ENCODE measurements at places on chromosomes 6 and 20.

DNA sequence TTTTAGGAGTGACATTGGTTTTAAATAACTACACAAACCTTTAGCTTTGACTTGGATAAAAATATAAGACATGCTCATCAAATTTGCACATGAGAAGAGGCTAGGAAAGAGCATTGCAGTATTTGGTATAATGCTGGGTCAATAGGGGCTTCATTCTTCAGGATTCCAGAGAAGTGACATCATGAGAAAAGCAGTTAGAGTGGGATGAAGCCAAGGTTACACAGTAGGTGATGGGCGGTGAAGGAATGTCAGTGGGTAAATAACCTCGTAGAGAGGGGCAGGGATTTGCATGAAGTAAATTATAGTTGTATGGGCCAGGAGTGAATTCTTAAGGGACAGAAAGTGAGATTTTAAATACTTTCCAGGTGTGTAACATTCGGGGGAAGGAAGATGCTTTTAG lies 216.2 kb downstream of the RFPL4B start:
- no peak for DNase-seq

DNA sequence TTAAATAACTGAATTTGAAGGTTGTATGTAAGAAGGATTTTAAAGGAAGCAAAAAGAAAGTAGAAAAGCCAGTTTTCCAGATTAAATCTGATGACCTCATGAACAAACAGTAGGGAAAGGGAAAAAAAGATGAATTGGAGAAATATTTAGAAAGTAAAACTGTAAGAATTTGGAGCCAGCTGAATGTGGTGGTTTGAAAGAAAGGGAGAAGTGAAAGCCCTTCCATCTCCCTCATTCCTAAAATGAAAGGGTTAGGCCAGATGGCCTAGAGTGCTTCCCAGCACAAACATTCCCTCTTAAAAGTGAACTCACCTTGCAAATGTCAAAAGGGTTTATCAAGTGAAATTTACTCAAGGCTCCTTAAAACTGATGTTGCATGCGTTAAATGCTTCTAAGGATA lies 139.3 kb upstream of the COL21A1 start:
- no peak for DNase-seq

- no peak for DNase-seq
These were observed 102.8 kb upstream of the SGK1 start for GRCh38 chr6:134420614-134421181.

- no peak for DNase-seq
These were observed 74.9 kb downstream of the QRSL1 start for GRCh38 chr6:106704327-106704726.

- DNase-seq, result no peak
These were observed 90.7 kb upstream of the F13A1 start for GRCh38 chr6:6411115-6411514.

- DNase-seq, result no peak
These were observed 32.4 kb upstream of the TCP11 start for GRCh38 chr6:35173427-35174087.

DNA sequence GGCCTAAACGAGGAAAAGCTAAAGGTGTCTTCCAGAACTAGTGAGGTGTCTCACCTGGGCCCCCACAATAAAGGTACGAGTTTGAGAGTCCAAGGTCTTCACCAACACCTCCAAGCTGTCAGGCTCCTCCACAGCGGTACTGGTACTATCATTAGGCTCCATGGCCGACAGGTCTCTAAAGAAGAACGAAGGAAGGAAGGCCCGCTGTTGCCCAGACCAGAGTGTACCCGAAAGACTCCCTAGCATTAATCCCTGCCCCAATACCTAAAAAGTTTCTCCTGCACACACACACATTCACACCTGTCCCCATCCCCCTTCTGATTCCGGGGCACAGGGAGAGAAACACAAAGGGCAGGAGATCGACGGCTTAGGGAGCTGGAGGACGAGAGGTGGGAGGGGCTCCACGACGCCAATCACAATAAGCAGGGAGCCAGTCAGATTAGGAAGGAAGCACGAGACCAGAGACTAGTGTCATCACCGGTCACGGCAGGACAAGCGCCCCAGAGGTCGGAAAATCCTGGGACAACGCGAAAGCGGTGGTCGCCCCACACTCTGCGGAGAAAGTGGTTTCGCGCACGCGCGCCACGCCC lies 764 bp downstream of the BAG6 start:
- DNase-seq, result no peak

DNA sequence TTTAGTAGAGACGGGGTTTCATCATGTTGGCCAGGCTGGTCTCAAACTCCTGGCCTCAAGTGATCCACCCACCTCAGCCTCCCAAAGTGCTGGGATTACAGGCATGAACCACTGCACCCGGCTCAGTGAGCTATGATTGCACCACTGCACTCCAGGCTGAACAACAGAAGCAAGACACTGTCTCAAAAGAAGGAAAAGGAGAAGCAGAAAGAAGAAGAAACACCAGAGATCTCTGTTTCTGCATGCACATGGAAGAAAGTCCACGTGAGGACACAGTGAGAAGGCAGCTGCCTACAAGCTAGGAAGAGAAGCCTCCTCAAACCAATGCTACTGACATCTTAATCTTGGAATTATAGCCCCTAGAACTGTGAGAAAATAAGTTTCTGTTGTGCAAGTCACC lies 16.0 kb downstream of the ECT2L start:
- no peak for DNase-seq

DNA sequence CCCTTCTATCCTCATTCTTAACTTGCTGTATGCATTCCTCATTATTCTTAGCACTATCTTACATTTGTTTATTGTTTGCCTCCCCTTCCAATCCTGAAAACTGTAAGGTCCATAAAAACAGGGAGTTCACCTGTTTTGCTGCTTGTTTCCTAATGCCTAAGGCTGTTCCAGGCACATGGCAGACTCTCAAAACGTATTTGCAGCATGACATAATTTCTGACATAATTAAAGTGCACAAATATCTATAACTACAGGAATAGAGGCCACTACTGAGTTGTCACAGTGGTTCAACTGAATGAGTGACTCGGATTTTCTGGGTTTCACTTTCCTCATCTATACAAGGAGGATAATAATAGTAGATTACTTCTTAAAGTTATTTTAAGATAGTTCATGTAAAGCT lies 83.0 kb downstream of the HFE start:
- no peak for DNase-seq

GRCh38 chr6:52333840-52334200 lies 28.1 kb upstream of the PAQR8 start:
- no peak for DNase-seq

GRCh38 chr20:4341804-4342485 lies 326.6 kb upstream of the RNF24 start:
- DNase-seq, result no peak

DNA sequence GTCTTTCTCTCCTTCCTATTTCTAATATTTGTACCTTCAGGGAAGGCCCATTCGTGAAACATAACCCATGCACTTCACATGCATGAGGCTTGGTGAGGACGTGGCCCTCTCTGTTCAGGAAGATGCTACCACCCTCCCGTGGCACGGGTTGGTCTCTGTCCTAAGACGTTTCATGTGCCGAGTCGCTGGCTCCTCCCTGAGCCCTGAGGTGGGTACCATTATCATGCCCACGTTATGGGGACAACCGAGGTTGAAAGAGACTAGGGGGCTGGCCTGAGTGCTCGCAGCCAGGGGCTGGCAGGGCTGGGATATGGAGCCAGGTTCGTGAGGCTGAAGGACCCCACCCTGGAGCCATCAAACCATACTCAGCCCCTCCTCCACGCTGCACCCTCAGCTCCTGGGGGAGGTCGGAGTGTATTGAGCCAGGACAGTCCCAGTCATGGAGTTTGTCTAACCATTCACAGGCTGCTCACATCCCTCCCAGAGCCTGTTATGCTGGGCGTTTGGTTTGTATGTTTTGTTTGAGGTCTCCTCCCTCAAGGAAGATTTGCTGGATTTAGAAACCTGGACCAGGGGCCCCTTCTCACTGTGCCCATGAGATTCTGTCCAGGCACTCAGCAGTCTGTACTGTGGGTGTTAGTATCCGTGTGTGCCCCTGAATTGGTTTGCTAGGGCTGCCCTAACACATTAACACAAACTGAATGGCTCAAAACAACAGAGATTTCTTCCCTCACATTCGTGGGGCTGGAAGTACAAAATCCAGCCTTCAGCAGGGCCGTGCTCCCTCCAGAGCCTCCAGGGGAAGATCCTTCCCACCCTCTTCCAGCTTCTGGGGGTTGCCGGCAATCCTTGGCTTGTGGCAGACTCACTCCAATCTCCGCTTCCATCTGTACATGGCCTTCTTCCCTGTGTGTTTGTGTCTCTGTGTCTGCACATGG lies 88.3 kb downstream of the ANKRD60 start:
- DNase-seq, result no peak

- no peak for DNase-seq
These were observed at the start of gene MYCT1 for GRCh38 chr6:152697634-152698033. TSS of gene MYCT1 (plus strand) at chr6:152697897. CDS start at chr6:152697903, 6 bp downstream.

GRCh38 chr6:111837007-111837406 lies 36.2 kb downstream of the FYN start:
- DNase-seq, result no peak

GRCh38 chr6:80988286-80988685 lies 764.2 kb downstream of the TENT5A start:
- no peak for DNase-seq

DNA sequence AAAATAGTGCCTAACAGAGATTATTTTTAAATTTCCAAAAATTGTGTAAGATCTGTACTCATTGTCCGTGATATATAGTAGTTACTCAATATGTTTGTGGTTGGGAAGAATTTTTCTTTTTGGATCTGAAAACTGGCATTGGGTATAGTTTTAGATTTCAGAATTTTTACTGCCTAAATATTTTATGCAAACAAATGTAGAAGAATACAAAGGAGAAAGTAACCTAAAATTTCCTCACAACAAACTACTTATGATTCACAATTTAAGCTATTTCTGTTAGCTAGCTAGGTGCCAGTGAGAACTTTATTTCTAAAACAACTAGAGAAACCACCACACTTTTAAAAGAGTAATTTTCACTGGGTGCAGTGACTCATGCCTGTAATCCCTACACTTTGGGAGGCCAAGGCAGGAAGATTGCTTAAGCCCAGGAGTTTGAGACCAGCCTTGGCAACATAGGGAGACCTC lies 38.8 kb downstream of the SESN1 start:
- DNase-seq, result no peak

DNA sequence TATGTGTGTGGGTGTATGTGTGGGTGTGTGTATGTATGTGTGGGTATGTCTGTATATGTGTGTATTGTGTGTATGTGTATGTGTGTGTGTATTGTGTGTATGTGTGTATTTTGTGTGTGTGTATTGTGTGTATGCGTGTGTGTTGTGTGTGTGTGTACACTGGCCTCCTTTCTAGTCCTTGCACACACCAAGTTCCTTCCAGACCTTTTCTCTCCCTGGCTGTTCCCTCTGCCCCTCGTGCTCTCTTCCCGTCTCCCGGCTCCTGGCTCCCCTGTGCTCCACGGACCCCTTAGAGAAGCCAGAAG lies 11.4 kb downstream of the VSTM2L start:
- no peak for DNase-seq

DNA sequence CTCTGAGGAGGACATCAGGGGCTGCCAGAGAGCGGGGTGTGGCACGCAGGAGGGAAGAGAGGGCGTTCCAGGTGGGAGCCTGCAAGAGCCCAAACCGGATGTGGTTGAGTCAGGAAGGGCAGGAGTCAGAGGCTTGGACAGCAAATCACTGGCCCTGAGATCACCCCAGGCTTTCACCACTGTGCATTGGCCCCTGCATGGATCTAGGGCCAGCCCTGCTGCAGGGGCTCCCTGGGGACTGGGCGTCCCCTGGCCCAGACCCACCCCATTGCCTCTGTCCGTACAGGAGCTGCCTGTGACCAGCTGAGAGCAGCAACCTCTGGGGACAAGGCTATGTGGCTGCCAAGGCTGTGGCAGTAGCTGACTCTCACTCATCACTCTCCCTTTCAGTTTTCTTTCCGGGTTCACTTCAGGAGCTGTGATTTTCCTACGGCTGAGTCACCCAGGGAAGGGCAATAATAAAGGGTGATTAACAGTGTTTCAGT lies 33.9 kb downstream of the KCNK17 start:
- no peak for DNase-seq

DNA sequence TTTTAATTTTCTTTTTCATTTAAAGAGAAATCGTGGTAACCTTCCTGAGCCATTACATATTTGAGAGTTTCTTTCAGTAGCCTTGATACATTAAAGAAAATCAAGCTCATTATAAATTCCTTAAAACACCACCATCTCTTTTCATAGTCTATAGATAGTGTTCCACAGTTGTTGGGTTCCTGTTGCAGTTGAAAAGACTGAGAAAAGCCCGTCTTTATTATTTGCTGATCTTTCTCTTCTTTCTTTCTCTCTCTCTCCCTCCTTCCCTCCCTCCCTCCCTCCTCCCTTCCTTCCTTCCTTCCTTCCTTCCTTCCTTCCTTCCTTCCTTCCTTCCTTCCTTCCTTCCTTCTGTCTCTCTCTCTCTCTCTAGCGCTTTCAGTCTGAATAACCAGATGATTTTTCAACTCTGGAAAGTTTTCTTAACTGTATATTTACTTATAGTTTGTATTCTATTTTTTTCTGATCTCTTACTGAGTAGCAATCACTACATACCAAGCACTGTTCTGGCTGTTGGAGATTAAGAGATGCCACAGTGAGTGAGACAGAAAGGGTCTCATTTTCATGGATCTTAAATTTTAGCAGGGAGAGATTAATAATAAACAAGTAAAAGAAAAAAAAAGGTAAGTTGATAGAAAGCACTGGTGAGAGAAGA lies 157.5 kb downstream of the TINAG start:
- DNase-seq, result no peak

GRCh38 chr6:153090241-153090930 lies 40.7 kb downstream of the RGS17 start:
- DNase-seq, result no peak

GRCh38 chr6:74269600-74269858 lies 573.5 kb downstream of the CD109 start:
- DNase-seq, result no peak

DNA sequence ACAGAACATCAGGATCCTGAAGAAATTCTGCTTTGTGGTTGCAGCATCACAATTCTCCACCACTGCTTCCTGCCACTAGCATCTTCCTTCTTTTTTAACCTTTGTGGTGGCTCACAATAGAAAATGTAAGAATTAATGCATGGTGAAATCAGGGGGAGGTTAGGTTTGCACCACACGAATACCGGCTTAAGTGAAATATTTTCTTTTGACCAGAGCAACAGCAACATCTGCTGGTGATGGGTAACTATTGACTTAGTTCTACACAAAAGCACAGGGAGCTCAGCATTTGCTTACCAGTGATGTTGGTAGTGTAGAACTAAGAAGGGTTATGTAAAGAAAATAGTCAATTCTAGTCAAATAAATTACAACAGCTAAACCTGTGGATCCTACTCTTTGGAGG lies 280.5 kb downstream of the SYNE1 start:
- no peak for DNase-seq

DNA sequence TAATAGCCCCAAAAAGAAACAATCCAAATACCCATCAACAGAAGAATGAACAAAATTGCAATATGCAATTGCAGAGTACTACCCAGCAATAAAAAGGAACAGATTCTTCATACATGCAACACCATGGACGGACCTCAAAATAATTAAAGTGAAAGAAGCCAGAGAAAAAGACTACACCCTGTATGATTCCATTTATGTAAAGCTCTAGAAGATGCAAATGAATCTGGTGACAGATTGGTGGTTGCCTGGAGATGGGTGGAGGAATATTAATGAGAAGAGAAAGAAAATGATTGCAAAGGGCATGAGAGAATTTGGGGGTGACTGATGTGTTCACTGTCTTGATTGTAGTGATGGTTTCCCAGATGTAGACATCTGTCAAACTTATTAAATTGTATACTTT lies 51.8 kb downstream of the HECA start:
- DNase-seq, result no peak

GRCh38 chr20:59985164-59985563 lies 26.9 kb downstream of the CDH26 start:
- DNase-seq, result no peak

GRCh38 chr6:26552640-26553188 lies 14.5 kb downstream of the HMGN4 start:
- no peak for DNase-seq

GRCh38 chr6:112228480-112229332 lies 25.7 kb downstream of the LAMA4 start:
- no peak for DNase-seq
